ENCODE measurements at places on chromosomes 1 and 21. TPM values are rescaled to one million over a fixed set of nuclear protein-coding genes. Genes with fewer than 3 reads are reported as not detected.

The GBP6 gene
- total RNA-seq: 0.16 TPM

The CBR3 gene
- 14.4 TPM for total RNA-seq

The GUCA2B gene
- total RNA-seq: not detected

The SASS6 gene
- total RNA-seq: 1.8 TPM

The TMEM52 gene
- total RNA-seq: 0.65 TPM

The TRIM45 gene
- total RNA-seq: 1.2 TPM

The SHE gene
- total RNA-seq: not detected

The SGIP1 gene
- 50.0 TPM for total RNA-seq

The SYDE2 gene
- 4.9 TPM for total RNA-seq

The FCRL1 gene
- not detected for total RNA-seq

The OR2M3 gene
- total RNA-seq: under 0.01 TPM

The DLGAP3 gene
- total RNA-seq: not detected

The ZBTB7B gene
- 29.2 TPM for total RNA-seq

The GPR37L1 gene
- not detected for total RNA-seq

The OR14C36 gene
- not detected for total RNA-seq

The C1orf141 gene
- not detected for total RNA-seq

The L1TD1 gene
- 0.97 TPM for total RNA-seq

The B3GALT5 gene
- total RNA-seq: 4.3 TPM

The NTMT2 gene
- total RNA-seq: not detected

The IGSF9 gene
- under 0.01 TPM for total RNA-seq

The S100A7A gene
- not detected for total RNA-seq

The PLA2G5 gene
- total RNA-seq: not detected

The TMEM201 gene
- 8.9 TPM for total RNA-seq

The SYF2 gene
- 21.3 TPM for total RNA-seq

The UTS2 gene
- not detected for total RNA-seq

The SAMD13 gene
- 0.49 TPM for total RNA-seq

The PDC gene
- not detected for total RNA-seq

The ASAP3 gene
- total RNA-seq: 65.1 TPM

The KIF17 gene
- total RNA-seq: 0.61 TPM

The OLIG2 gene
- total RNA-seq: not detected

The C8A gene
- not detected for total RNA-seq

The S100A2 gene
- 6.8 TPM for total RNA-seq

The TFF2 gene
- not detected for total RNA-seq

The PTPN14 gene
- total RNA-seq: 115 TPM

The TTC13 gene
- total RNA-seq: 11.1 TPM

The SETDB1 gene
- 40.8 TPM for total RNA-seq

The GFI1 gene
- under 0.01 TPM for total RNA-seq
